ENCODE measurements at places on chromosomes 16 and 17.

GRCh38 chr17:82323514-82324234, 6.3 kb upstream of the CD7 start:
- DNase-seq, result no peak

DNA sequence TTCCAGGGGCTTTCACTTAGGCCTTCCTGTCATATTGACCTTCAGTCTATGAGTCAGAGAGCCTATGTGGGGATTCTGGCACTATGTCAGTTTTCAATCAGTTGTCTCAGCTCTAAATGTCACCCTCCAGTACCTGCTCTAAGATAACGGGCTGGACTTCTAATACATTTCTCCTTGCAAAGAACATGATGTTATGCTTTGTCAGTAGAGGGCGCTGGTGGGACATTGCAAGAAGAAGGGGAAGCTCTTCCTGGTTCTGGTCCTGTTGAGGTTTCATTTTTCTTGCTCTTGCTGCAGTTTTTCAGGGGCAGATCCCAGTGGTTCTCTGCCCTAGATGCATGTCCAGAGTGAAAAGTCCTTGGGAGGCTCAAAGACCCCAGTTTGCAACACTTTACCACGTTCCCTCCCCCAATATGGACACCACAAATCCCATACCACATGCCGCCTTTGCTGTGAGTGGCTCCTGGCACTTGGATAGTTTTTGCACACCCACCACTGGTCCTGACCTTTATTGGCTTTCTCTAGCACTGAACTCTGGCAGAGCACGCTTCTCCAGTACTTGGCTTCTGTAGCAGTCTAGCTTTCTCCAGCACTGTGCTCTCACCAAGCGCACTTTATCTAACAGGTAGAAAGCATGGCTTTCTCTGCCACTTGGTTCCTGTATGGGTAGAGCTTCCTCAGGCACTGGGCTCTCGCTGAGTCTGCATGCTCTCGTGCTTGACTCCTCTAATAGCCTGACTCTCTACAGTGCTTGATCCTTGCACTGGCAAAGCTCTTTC, 49.0 kb downstream of the BCL7C start:
- peak; percentile 94 for DNase-seq

GRCh38 chr16:50068550-50068949, 2.8 kb downstream of the HEATR3 start:
- DNase-seq, result peak; percentile 46

GRCh38 chr17:32504166-32504990, 17.6 kb downstream of the CDK5R1 start:
- DNase-seq, result peak; percentile 31

GRCh38 chr17:61420052-61420451, 20.4 kb downstream of the TBX2 start:
- DNase-seq, result no peak

- DNase-seq, result peak; percentile 44
These were observed 265.2 kb downstream of the XYLT1 start for GRCh38 chr16:17205279-17206211.

DNA sequence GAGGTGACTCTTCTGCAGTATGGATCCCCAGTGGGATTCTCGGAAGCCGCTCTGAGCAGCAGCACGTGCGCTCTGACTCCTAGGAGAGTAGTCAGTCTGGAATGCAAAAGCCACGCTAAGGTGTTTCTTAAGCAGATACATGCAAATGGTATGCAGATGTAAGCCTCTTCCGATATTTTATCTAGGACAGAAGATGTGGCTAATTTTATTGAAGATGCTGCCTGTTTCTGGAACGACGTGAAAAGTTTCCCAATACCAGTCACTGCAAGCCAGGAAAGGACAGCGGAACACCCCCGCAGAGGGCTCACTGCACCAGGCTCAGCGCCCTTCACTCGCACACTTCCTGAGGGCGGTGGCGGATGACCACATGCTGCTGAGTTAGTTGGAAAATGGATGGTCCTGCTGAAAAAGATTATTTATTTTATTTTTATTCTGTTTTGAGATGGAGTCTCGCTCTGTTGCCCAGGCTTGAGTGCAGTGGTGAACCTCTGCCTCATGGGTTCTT, 10.1 kb downstream of the FADS6 start:
- peak; percentile 60 for DNase-seq

DNA sequence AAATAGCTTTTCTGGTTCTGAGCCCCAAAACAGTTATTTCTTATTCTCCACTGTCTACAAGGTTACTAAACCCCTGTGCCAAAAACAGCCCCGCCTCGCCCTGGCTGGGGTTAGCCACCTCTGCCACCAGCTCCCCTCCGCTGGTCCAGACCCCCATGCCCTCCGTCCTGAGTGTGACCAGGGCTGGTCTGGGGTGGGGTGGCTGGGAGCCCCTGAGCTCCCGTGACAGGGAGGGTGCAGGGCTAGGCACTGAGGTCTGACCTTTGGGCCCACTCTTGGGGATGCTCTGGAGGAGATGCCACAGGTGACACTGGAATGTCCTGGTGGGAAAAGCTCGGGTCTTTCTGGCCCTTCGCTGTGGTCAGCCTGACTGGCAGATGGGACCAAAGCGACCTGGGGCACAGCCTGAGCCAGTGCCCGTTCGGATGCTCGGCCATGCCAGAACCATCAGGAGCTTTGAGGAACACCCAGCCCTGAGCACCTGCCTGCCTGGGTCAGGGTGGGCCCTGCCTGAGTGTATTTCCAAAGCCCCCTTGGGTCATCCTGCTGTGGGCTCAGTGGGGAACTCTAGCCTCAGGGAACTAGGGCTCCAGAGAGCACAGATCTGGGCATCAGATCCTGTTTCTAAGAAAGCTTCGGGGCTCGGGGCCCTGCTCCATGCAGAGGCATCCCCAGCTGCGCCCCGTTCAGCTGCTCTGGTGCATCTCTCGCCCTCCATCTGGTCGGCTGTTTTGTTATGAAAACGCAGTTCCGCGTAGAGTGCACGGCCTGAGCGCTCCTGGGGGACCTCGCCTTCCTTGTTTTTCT, 72.1 kb upstream of the GNG13 start:
- no peak for DNase-seq

DNA sequence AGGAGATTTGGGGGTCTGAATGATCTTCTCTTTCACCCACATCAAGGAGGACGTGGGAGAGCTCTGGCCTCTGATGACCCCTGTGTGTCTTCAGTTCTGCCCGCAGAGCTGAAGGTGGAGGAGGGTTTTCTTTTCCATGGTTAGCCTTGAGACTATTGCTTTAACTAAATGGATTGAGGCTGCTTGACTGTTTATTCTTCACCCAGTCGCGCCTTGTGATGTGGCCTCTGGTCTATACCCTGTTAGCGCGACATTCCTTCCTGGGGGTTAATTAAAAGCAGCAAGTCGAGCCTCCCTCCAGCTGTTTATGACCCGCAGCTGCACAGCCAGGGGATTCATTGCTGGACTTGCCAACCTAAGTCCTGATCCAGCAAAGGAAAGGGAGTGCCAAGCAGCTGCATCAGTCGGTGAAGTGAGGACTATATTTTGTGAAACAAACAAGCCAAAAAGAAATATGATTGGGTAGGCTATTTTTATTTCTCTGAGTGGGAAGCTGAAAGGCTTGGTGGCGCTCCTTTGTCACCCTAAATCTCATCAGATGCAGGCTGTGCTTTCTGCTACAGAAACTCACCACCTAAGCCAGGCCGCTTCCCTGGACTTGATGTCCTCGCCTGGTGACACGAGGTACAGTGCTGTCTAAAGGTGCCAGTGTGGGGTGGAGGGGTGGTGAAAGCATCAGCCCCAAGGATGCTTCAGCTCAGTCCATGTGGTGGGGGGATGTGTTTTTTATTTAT, 11.0 kb upstream of the SEC14L1 start:
- DNase-seq, result peak; percentile 51

DNA sequence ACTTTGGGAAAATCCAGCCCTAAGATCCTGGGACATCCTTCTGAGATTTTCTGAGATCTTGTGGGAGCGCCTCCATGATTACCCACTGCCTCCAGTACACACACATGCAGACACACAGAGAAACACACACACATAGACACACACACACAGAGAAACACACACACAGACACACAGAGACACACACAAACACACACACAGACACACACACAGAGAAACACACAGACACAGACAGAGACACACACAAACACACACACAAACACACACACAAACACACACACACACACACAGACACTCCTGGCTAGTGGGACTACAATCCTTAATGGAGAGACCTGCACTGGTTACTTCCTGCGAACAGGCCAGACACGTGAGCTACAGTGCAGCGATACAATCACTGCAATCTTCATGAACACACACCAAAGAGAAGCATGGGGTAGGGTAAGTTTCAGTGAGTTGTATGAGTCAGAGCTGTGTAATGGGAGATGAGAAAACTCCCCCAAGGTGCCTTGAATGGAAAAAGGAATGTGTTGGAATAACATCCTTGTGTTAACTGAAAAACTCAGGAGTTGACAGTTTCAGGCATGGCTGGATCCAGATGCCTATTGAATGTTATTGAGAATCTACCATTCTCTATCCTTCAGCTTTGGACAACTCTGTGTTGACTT, 79.5 kb downstream of the SLC6A2 start:
- no peak for DNase-seq

DNA sequence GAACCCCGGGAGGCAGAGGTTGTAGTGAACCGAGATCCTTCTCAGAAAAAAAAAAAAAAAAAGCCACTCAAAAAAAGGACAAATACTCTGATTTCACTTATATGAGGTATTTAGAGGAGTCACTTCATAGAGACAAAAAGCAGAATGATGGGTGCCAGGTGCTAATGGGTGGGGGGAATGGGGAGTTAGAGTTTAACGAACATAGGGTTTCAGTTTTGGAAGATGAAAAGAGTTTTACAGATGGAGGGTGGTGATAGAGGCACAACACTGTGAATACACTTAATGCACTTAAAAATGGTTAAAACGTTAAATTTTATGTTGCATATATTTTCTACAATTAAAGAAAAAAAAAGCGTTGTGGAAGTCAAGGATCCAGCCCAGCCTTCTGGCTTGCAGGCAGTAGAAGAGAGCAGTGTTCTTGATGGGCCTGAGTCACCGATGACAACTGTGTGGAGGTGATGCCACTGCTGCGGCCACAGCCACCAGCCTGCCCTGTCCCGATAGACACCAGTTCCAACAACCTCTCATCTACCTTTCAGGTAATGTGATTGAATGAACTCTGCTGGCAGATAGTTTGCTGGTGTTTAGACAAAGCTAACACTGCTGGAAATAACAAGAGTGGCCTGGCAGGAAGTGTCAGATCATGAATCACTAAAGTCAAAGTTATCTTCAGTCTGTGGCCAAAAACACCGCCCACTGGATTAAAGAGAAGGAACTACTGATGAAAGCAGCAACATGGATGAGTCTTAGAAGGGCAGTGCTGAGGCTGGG, 49.9 kb upstream of the COX10 start:
- peak; percentile 62 for DNase-seq

- DNase-seq, result peak; percentile 41
These were observed 21.2 kb upstream of the MON1B start for GRCh38 chr16:77169650-77170236.

DNA sequence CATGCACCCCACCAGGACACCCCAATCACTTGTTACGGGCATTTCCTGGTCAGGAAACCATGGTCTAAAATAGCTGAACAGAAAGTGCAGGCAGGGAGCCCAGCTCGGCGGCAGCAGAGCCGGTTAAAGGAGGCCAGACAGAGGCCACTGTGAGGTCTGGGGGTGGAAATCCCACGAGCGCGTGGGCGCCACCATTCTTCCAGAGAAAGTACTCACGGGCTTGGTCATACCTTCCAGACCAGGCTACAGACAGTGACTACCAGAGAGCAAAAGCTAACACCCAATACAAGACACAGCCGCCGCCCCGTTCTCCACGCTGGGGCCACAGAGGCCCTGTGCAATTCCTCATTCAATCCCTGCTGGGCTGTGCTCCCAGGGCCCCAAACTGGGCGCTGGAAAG, 11.9 kb downstream of the CEP131 start:
- DNase-seq, result no peak

- no peak for DNase-seq
These were observed 54.8 kb upstream of the CRISPLD2 start for GRCh38 chr16:84764970-84765369.

GRCh38 chr16:84876873-84877606, 57.3 kb downstream of the CRISPLD2 start:
- DNase-seq, result no peak

DNA sequence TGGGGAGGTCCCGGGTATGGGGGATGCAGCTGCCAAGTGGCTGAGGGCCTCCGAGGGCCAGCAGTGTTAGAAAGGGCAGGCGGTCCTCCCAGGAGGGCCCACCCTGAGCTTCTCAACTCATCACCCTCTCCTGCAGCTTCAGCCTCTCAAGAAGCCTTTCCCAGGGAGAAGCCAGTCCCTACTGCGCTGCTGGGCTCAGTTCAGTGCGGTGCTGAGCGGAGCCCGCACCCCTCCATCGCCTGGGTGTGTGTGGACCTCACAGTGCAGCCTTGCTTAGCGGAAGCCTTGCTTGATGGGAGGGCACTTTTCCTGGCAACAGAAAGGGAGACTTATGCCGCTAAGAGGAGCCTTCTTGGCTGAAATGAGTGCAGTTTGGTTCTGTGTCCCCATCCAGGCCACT, 3.5 kb upstream of the APRT start:
- no peak for DNase-seq

GRCh38 chr17:8105957-8106398, 12.3 kb downstream of the ALOXE3 start:
- DNase-seq, result peak; percentile 72

All from GM23248 (cell line).